Activated CD4-positive, alpha-beta memory T cell treated with anti-CD3 and anti-CD28 coated beads, Interleukin-2, amount 10 ng/mL, durations not matched to agents 7 days and 5 days (primary cell): ENCODE measurements at places on chromosomes 13 and 19. TPM values are rescaled to one million over a fixed set of nuclear protein-coding genes. Genes with fewer than 3 reads are reported as not detected.

DNA sequence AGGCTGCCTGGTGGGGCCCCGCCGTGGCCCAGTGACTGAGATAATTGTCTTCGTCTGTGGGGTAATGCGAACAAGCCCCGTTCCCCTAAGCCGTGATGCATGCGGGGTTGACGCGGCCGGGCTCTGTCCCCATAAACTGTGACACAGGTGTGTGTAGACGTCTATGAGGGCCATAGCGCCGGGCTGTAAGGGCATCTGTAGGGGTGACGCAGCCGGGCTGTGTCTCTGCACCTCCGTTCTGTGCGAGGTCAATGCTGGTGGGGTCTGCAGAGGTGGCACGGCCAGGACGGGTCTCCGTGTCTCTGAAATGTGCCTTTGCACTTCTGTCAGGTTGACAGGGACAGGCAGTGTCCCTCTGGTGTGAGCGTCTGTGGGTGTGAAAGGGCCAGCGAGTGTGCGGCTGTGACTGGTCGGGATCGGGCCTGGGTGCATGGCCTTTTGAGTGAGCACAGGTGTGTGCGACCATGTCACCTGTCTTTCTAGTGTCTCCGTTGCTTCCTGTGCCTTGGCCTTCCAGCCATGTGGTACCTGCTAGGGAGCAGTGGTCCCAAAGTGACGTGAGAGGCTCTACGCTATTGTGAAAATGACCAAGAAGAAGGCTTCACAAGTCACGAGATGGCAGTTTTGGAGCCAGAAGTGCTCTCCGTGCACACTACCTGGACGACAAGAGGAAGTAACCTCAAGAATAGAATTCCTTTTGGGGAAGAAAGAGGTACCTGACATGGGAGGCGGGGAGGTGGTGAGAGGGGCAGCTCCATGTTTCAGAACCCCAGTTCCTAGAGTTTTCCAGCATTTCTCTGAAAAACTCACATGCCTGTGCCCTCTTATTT lies 16.4 kb upstream of the ZNF331 start:
- DNase-seq, result no peak
- H3K27ac ChIP-seq, result peak overlapping the region; percentile 88
- peaks cover 56% of the 10 kb centered on the region for H3K36me3 ChIP-seq

DNA sequence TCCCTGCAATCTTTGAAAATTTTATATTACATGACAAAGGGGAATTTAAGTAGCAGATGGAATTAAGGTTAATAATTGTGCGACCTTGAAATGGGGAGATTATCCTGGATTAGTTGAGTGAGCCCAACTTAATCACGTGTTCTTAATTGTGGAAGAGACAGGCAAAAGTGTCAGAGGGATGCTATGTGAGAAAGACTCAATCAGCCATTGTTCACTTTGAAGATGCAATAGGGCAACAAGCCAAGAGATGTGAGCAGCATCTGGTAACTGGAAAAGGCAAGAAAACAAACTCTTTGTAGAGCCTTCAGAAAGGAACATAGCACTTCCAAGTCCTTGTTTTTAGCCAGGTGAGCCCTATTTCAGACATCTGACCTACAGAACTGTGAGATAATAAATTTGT lies 247.7 kb downstream of the SLITRK1 start:
- H3K4me3 ChIP-seq, result no peak overlapping the region
- DNase-seq, result no peak
- H3K27me3 ChIP-seq, result no peaks in the 10 kb centered on the region
- H3K4me1 ChIP-seq, result no peaks in the 10 kb centered on the region
- no peak overlapping the region for H3K27ac ChIP-seq
- no peaks in the 10 kb centered on the region for H3K36me3 ChIP-seq

The ZNF225 gene
- total RNA-seq, result 4.7 TPM

- DNase-seq, result no peak
- no peak overlapping the region for H3K4me3 ChIP-seq
- H3K36me3 ChIP-seq, result no peaks in the 10 kb centered on the region
- no peak overlapping the region for H3K27ac ChIP-seq
- peaks cover 4% of the 10 kb centered on the region for H3K27me3 ChIP-seq
- H3K4me1 ChIP-seq, result peaks cover 1% of the 10 kb centered on the region
These were observed 6.6 kb upstream of the TPTE2 start for GRCh38 chr13:19567820-19568534.

GRCh38 chr19:50427997-50428425 lies 4.7 kb upstream of the MYBPC2 start:
- no peaks in the 10 kb centered on the region for H3K36me3 ChIP-seq
- no peak overlapping the region for H3K27ac ChIP-seq
- peaks cover 10% of the 10 kb centered on the region for H3K27me3 ChIP-seq
- no peak overlapping the region for H3K4me3 ChIP-seq

The ABCA7 gene
- total RNA-seq, result 92.7 TPM

The CD37 gene
- total RNA-seq, result 299 TPM

The PSG11 gene
- total RNA-seq, result not detected

GRCh38 chr19:52028780-52029123 lies 573 bp upstream of the ZNF614 start:
- peaks cover 25% of the 10 kb centered on the region for H3K4me1 ChIP-seq
- H3K27me3 ChIP-seq, result no peaks in the 10 kb centered on the region
- H3K4me3 ChIP-seq, result peak overlapping the region; percentile 89
- no peak for DNase-seq
- peaks cover 75% of the 10 kb centered on the region for H3K36me3 ChIP-seq

GRCh38 chr13:26965952-26966700 lies 205.5 kb downstream of the USP12 start:
- no peak for DNase-seq
- no peaks in the 10 kb centered on the region for H3K4me1 ChIP-seq
- H3K27me3 ChIP-seq, result peaks cover 6% of the 10 kb centered on the region
- H3K36me3 ChIP-seq, result no peaks in the 10 kb centered on the region
- no peak overlapping the region for H3K4me3 ChIP-seq

The ZNF439 gene
- 3.0 TPM for total RNA-seq

The APOC4 gene
- not detected for total RNA-seq

GRCh38 chr13:85833921-85834320 lies 34.7 kb upstream of the SLITRK6 start:
- DNase-seq, result no peak
- H3K27me3 ChIP-seq, result no peaks in the 10 kb centered on the region
- H3K4me3 ChIP-seq, result no peak overlapping the region
- no peaks in the 10 kb centered on the region for H3K36me3 ChIP-seq
- no peaks in the 10 kb centered on the region for H3K4me1 ChIP-seq
- no peak overlapping the region for H3K27ac ChIP-seq

- H3K27ac ChIP-seq, result no peak overlapping the region
- DNase-seq, result no peak
- H3K4me3 ChIP-seq, result no peak overlapping the region
- peaks cover 13% of the 10 kb centered on the region for H3K4me1 ChIP-seq
- H3K27me3 ChIP-seq, result peaks cover 14% of the 10 kb centered on the region
- H3K36me3 ChIP-seq, result no peaks in the 10 kb centered on the region
These were observed 8.1 kb upstream of the ANGPTL4 start for GRCh38 chr19:8355631-8356402.

The GALP gene
- total RNA-seq, result not detected

GRCh38 chr13:94481941-94482340 lies 2.5 kb upstream of the DCT start:
- H3K4me1 ChIP-seq, result peaks cover 2% of the 10 kb centered on the region
- no peak for DNase-seq
- no peak overlapping the region for H3K27ac ChIP-seq
- H3K36me3 ChIP-seq, result no peaks in the 10 kb centered on the region
- H3K27me3 ChIP-seq, result no peaks in the 10 kb centered on the region

GRCh38 chr19:29837448-29837981 lies 25.7 kb downstream of the CCNE1 start:
- peak overlapping the region; percentile 56 for H3K4me3 ChIP-seq
- peak overlapping the region; percentile 91 for H3K27ac ChIP-seq
- peak; percentile 34 for DNase-seq
- peaks cover 3% of the 10 kb centered on the region for H3K36me3 ChIP-seq
- peaks cover 6% of the 10 kb centered on the region for H3K27me3 ChIP-seq
- peaks cover 49% of the 10 kb centered on the region for H3K4me1 ChIP-seq

The GNG7 gene
- total RNA-seq, result 0.25 TPM

GRCh38 chr13:68888832-68889231 lies 1218.8 kb upstream of the ATXN8OS start:
- no peak overlapping the region for H3K27ac ChIP-seq
- no peaks in the 10 kb centered on the region for H3K36me3 ChIP-seq
- H3K4me3 ChIP-seq, result no peak overlapping the region
- no peaks in the 10 kb centered on the region for H3K4me1 ChIP-seq
- DNase-seq, result no peak

- H3K27me3 ChIP-seq, result no peaks in the 10 kb centered on the region
- peak overlapping the region; percentile 70 for H3K27ac ChIP-seq
- DNase-seq, result no peak
- peaks cover 75% of the 10 kb centered on the region for H3K36me3 ChIP-seq
These were observed 58.3 kb downstream of the DOCK9 start for GRCh38 chr13:98919566-98919965.

The CPAMD8 gene
- 1.2 TPM for total RNA-seq

DNA sequence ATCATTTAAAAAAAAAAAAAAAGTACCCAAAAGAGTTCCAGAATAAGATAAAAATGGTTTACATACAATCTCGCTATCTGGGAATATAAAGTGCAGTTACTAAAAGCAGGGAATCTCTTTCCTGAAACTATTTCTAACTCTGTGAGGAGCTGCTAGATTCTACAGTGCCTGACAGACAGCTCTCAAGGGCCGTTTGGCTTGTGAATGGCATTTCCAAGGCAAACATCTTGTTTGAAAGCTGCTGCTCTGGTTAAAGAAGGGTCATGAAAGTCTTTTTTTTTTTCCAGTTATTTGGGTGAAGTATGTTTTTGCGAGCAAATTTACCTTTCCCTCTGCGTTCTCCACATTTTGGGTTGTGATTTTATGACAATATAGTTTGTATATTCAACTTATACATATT lies 29.0 kb upstream of the CEACAM21 start:
- no peak for DNase-seq
- peaks cover 68% of the 10 kb centered on the region for H3K4me1 ChIP-seq
- H3K27ac ChIP-seq, result peak overlapping the region; percentile 96

DNA sequence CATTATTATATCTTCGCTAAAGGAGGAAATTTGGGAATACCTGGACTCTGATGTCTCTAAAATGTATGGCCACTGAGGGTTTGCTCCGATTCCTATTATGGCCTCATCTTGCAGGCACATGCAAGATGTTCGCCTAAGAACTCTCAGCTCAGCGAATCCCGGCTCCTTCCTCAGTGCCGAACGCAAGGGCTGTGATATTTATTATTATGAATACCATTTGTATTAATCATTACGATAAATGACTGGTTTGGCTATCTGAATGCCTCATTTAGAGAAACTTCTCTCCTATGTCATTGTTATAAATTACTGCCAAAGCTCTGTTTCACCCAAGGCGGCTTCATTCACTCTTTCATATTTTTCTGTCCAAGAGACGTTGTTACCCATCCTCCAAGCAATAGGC lies 369.7 kb upstream of the TSHZ3 start:
- H3K4me1 ChIP-seq, result no peaks in the 10 kb centered on the region
- H3K27ac ChIP-seq, result no peak overlapping the region
- H3K36me3 ChIP-seq, result no peaks in the 10 kb centered on the region
- H3K27me3 ChIP-seq, result no peaks in the 10 kb centered on the region

GRCh38 chr13:88031980-88032559 lies 360.9 kb downstream of the SLITRK5 start:
- H3K4me3 ChIP-seq, result no peak overlapping the region
- H3K4me1 ChIP-seq, result no peaks in the 10 kb centered on the region
- no peak overlapping the region for H3K27ac ChIP-seq
- H3K27me3 ChIP-seq, result no peaks in the 10 kb centered on the region
- no peak for DNase-seq
- H3K36me3 ChIP-seq, result no peaks in the 10 kb centered on the region

The JSRP1 gene
- 1.3 TPM for total RNA-seq

The GYS1 gene
- 56.3 TPM for total RNA-seq
